ENCODE measurements at places on chromosomes 2 and 18.

GRCh38 chr2:73823916-73824523 is 4.7 kb upstream of the STAMBP start:
- peak; percentile 70 for DNase-seq

DNA sequence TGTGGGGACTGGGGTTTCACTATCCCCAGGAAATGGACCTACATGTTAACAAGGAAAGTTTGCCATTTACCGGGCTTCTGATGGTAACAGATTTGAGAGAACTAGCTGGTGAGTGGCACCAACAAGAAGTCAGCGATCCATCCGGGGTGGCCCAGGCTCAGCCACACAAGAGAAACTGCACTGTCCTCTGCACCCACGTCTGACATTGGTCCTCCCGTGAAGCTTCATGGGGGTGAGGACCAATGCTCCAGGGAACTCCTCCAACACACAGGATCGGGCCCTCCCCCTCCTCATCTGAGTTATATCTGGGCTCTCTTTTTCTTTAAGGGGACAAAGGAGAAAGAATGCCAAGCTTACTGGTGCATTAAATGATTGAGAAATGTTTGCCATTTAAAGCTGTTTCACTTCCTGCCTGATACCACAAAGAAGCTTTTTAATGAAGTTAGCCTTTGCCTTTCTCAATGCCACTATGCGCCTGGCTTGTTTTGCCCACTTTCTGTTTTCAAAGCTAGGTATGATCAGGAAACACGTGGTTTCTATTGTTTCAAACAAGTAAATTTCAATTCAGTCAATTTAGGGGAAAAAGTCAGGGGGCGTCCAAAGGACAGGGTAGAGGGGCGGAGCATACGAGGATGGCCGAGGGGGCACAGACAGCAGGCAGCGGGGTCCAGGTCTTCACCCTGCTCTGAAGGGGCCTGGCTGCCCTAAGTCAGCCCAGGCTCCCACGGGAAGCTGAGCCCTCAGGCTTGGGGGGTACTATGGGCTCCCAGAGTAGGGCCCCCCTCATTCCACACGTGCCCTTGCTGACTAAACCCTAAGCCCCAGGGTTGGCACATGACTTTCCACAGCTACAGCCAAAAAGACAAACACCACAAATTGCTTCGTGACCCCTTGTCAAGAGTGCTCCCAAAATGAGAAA is 204.0 kb upstream of the ID2 start:
- no peak for DNase-seq

GRCh38 chr2:82215212-82215611 is 1910.7 kb upstream of the LRRTM1 start:
- DNase-seq, result no peak

DNA sequence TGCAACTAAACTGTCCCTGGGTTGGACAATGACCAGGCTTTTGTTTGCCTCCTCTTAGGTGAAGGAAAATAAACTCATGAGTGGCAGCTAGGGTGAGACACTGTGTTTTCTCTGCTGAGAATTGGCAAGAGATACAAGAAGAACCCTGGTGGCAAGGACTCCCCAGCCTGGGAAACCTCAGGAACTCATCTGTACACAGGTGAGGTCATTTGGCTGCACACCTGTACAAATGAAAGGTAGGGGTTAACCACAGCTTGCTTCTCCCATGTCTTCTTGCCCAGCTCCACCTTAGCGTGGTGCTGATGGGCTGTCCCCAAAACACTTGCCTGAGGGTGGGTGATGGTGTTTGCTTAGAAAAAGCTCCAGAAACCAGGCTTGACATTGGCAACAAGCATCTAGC is 97.2 kb upstream of the FAM136A start:
- no peak for DNase-seq

GRCh38 chr2:46023165-46023854 is 273.9 kb upstream of the EPAS1 start:
- DNase-seq, result no peak

- DNase-seq, result no peak
Observed at GRCh38 chr18:48418539-48419276, 9.5 kb upstream of the ZBTB7C start.

GRCh38 chr2:12841021-12841420 is 124.3 kb downstream of the TRIB2 start:
- no peak for DNase-seq

DNA sequence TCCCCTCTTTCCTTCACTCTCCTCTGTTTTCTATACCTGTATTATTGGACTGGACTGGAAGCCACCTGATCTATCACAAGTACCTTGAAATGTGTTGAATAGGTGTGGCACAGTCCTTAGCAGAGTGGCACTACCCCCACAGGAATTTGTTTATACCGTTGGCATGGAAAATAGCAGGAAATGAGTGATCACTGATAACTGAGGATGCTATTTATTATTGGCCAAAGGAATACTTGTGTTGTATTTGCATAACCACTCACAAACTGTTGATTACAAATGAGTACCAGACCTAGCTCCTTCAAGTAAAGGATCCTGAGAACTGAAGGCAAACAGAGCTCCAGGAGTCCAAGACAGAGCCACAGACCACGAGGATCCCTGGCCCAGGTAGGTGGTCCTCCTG is at the start of gene IL37:
Gene IL37, plus strand, starts transcription at position 301 of the 400 bp plus-strand sequence. CDS start 1,848 bp downstream, outside the sequence.
- no peak for DNase-seq

DNA sequence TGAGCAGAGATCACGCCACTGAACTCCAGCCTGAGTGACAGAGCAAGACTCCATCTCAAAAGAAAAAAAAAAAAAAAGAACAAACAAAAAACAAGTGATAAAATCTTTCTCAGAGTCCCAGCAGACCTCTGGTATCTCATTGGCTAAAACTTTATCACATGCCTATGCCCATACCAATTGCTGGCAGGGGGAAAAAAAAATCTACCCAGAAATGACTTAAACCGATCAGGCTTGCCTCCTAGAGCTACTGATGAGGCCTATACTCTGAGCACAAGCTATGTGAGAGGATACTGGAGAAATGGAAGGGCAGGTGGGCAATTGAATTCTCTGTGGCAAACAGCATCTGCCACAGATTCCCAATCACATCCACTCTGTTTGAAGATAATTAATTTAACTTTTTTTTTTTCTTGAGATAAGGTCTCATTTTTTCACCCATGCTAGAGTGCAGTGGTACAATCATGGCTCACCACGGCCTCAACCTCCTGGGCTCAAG is 49.0 kb downstream of the FBXO36 start:
- DNase-seq, result no peak

GRCh38 chr2:145374165-145374564 is 854.2 kb upstream of the ZEB2 start:
- no peak for DNase-seq

DNA sequence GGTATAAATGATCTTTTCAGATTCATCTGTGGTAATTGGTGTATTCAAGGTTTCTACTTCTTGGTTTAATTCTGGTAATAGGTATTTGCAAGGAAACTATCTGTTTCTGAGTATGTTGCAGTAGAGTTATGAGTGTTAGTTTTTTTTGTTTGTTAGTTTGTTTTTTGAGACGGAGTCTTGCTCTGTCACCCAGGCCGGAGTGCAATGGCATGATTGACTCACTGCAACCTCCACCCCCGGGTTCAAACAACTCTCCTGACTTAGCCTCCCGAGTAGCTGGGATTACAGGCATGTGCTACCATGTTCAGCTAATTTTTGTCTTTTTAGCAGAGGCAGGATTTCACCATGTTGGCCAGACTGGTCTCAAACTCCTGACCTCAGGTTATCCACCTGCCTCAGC is 60.9 kb upstream of the IL1R2 start:
- no peak for DNase-seq

DNA sequence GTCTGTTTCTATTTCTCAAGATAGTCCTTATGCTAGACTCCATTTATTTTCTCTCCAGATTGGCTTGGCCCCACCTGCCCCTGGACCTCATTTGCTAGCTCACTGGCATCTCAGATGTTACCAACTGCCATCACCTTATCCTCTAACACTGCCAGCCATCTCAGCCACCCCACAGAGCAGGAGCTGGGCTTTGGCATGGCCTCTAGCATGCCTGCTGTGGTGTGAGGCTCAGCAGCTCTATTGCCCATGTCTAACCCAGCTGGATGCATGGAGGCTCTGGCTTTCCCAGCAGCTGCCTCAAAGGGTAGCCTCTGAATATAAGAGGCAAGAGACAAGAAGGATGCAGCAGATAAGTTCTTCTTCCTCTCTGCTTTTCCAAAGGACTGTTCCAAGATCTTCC is 373.4 kb downstream of the TNS1 start:
- DNase-seq, result no peak

DNA sequence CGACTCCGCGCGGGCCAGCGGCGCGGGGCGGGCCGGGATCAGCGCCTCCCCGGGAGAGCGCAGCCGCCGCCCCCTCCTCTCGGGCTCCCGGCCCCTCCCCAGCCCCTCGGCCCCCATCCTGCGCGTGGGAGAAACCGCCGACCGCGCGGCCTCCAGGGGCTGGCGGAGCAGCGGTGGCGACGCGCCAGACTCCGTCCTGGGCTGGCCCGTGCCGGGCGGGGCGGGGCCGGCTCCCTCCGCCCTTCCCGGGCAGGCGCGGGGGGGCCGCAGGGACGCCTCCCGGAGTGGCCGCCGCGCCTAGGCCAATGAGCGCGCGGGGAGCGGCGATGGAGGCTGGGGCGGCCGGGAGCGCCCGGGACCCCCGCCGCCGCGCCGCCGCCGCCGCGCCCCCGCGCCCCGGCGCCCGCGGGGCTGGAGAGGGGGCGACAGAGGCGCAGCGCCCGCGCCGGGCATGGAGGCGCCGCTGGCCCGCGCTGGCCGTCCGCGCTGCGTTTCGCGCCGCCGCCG is 49.1 kb downstream of the KCNIP3 start:
- DNase-seq, result no peak
